ENCODE measurements at places on chromosomes 6 and 20.

- no peak for DNase-seq
Measured at GRCh38 chr6:115901896-115902295, 158.8 kb downstream of the FRK start.

GRCh38 chr6:89874438-89874837 lies 19.8 kb upstream of the GJA10 start:
- DNase-seq = no peak

GRCh38 chr6:116165596-116165995 lies 39.7 kb upstream of the COL10A1 start:
- DNase-seq = no peak

DNA sequence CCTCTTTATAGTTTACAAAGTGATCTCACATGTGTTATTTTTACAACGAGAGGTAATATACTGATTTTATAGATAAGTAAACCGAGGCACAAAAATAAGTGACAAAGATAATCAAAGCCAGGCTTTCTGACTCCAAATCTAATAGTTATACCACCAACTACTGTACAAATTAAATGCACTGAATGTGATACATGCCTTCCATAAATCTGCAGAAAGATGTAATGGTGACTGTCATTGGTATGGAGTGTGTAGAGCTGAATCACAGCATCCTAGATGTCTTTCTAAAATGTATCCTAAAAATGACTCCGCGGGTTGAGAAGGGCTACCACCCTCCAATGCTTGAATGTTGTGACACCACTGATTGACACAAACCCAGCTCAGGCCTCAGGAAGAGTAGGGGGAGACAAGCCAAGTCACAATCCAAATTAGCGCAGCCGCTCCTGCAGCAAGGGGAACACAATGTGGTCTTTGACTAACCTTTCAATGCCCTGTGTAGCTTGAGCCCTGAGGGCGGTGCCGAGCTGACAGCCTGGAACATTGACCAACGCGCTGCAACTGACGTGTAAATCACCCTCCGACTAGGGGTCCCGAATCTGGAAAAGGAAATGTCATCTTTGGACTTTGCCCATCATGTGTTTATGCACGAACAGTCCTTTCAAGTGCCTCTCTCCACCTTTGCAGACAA lies 136.8 kb downstream of the OLIG3 start:
- DNase-seq = no peak

GRCh38 chr6:154649721-154650120 lies 83.5 kb upstream of the SCAF8 start:
- DNase-seq = no peak

DNA sequence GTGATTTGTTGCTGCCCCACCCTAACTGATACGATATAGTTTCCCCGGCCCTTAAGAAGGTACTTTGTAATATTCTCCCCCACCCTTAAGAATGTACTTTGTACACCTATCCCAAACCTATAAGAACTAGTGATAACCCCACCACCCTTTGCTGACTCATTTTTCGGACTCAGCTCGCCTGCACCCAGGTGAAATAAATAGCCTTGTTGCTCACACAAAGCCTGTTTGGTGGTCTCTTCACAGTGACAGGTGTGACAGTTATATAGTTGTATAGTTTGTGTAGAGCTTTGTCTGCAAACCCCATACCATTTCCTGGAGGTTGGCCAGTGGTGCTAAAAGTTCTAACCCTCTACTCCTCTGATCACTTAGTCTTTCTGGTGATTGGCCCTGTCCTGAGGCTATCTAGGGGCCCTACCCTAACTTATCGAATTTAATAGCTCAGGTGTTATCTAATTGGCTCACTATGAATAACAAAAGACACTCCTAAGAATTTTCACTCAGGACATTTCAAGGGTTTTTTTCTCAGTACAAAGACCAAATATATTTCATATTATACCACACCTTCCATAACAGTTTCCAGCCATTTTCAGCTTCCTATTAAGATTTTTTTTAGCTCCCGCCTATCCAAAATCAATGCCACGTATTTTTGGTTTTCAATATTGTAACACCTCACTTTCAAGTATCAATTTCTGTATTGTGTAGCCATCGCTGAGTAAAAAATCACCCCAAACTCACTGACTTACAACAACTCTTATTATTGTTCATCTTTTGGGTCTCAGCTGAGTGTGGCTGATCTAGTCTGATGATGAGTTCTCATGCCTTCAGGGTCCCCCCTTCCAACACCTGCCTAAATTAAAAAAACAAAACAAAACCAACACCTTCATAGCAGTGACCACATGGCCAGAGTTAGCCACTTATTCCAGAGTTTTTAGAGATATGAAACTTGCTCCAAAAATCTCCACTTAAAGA lies 9.8 kb upstream of the BTN1A1 start:
- no peak for DNase-seq

DNA sequence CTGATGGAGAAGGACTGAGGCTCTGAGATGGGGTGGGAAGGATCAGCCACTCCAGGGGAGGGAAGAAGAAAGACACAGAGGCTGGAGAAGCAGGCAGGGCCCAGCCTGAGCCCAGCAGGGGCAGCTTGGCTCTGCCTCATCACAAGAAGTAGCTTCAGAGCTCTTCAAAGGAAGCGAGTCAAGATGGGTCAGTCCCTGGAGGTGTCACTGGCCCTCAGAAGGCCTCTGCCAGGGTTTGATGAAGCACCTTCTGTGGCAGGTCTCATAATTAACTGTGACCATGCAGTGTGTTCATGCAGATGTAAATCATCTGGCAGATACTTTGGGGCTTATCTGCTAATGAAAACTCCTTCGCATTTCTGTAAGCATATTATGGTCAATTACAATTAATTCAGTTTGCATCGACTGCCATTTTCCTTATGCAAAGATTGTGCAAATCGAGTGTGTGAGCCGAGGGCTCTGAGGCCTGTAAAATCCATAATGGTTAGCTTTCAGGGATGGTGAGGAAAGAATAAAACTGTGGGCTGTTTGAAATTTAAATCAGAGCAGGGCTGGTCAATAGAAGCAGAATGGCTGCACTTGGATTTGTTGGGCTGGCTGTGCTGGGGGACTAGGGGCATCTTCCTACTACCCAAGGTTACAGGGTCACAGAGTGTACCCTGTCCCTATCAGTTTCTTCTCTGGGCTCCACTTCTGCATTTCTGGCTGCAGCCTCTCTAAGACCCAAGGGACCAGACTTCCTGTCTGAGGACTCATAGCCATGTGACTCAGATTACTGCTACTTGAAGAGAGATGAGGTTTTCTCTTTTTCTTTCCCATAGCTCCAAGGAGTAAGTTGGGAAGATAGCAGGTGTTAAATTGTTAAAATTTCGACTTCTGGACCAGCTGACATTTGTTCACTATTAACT lies 376.6 kb downstream of the DHX35 start:
- no peak for DNase-seq

DNA sequence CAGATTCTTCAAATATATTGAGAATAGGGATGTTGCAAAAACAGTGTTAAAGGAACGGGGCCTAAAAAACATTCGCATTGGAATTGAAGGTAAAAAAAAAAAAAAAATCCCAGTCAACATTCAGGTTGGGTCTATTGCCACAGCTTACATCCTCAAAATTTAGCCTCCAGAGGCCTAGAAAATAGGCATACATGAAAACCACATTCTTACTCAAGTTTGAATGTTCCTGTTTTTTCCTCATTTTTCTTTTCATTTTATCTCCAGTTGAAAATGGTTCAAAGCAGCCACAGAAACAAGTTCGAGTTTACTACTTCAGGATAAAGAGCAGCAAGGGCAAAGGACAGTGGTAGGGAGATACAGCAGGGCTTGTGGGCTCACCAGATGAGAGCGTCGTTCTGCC lies 41.9 kb downstream of the KCTD20 start:
- no peak for DNase-seq

- DNase-seq = no peak
Measured at GRCh38 chr6:47701363-47701762, 3.0 kb downstream of the ADGRF4 start.

DNA sequence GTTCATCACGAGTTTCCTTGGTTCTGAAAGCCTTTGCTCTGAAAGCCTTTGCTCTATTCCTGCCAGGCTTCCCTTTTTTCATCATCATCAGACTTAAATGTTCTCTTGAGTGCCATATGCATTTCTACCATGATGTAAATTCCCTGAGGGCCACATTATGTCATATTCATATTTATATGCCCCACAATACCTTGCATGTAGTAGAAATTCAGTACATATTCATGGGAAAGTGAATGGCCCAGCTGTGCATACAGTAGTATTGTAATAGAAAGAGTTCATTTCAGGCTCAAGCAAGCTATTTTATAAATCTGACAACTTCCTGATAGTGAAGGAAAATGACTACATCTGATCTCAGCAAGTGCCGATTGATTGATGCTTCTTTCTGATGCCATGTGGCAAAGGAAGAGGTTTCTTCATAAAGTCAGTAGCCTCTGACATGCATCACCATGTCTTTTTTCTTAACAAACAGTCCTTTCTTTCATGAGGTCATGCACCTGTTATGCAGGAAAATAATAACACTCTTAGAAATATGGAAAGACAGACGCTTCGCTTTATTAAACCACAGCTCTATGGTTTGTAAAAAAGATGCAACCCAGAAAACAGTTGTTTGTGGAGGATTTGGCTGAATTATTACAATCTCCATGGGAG lies 308.7 kb downstream of the SAMD5 start:
- no peak for DNase-seq
